ENCODE measurements at places on chromosomes 3 and 15.

- H3K36me3 ChIP-seq = no peaks in the 10 kb centered on the region
- H3K27ac ChIP-seq = peak overlapping the region; percentile 43
- no peak for DNase-seq
- H3K4me3 ChIP-seq = no peak overlapping the region
These were observed 17.1 kb upstream of the ABTB1 start for GRCh38 chr3:127655641-127656040.

DNA sequence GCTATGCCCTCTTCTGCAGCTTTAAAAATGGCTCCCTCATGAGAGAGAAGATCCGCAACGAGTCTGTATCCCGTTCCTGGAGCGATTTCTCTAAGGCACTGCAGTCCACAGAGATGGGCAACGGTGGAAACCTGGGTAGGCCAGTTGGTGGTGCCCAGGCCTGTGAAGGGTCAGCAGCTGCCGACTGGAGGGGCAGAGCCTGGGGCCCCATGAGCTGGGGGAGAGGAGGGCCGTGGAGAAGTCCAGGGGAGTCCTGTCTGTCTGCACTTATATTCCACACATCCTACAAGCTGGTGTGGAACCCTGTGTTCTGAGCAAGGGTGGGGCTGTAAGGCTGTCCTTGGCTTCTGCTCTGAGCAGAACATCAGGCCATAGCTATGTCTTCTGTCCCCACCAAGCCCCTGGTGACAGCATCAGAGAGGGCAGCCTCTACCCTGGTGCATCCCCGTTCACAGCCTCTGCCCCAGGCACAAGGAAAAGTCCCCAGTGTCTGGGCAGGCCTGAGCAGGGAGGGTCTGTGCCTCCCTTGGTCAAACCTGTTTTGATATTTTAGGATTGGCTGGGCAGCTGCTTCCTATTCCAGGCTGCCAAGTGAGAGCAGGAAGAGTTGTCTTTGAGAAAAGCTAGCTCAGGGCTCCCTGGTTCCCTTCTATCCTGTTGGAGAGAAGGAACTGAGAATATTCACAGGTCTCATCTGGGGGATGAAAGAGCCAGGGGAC is 29.7 kb downstream of the XYLB start:
- no peak overlapping the region for H3K4me3 ChIP-seq
- H3K27me3 ChIP-seq = no peaks in the 10 kb centered on the region
- no peaks in the 10 kb centered on the region for H3K36me3 ChIP-seq
- no peak overlapping the region for H3K27ac ChIP-seq
- H3K4me1 ChIP-seq = no peaks in the 10 kb centered on the region

DNA sequence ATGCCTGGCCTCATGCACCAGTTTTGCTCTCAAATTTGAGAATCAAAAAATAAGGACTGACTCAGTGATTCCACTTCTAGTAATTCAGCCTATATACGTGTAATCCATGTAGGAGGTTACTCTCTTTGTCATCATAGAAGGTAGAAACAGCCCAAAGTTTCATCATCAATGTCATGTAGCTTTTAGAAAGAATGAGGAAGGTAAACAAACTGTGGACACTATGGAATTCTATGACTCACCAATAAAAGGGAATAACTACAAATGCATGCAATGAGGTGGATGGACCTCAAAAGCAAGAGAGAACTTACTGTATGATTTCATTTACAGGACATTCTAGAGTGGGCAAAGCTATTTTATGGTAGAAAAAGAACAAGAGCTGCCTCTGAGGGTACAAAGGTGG is 93.2 kb upstream of the LRIG1 start:
- H3K4me3 ChIP-seq = no peak overlapping the region
- H3K27ac ChIP-seq = no peak overlapping the region
- no peaks in the 10 kb centered on the region for H3K27me3 ChIP-seq
- H3K36me3 ChIP-seq = no peaks in the 10 kb centered on the region

GRCh38 chr3:178810181-178810580 is 261.4 kb downstream of the ZMAT3 start:
- no peak overlapping the region for H3K27ac ChIP-seq
- H3K27me3 ChIP-seq = no peaks in the 10 kb centered on the region
- no peak for DNase-seq
- H3K36me3 ChIP-seq = no peaks in the 10 kb centered on the region
- H3K4me1 ChIP-seq = no peaks in the 10 kb centered on the region

- H3K4me1 ChIP-seq = peaks cover 21% of the 10 kb centered on the region
- peak overlapping the region; percentile 92 for H3K4me3 ChIP-seq
- H3K27me3 ChIP-seq = no peaks in the 10 kb centered on the region
These were observed 402.4 kb downstream of the SHQ1 start for GRCh38 chr3:72445827-72446217.

GRCh38 chr15:39919748-39920509 is at the start of gene GPR176:
GPR176 (minus strand) TSS chr15:39920266; CDS start chr15:39920026, 240 bp downstream.
- peak within 1 kb of the TSS; percentile 84 for H3K27ac ChIP-seq
- no peaks in the 10 kb centered on the region for H3K36me3 ChIP-seq
- peak; percentile 69 for DNase-seq
- H3K4me3 ChIP-seq = peak within 1 kb of the TSS; percentile 79
- H3K27me3 ChIP-seq = no peaks in the 10 kb centered on the region

- peak overlapping the region; percentile 58 for H3K27ac ChIP-seq
- no peaks in the 10 kb centered on the region for H3K27me3 ChIP-seq
- DNase-seq = no peak
- H3K4me3 ChIP-seq = no peak overlapping the region
These were observed 71.7 kb upstream of the ABHD2 start for GRCh38 chr15:89016549-89017041.

GRCh38 chr3:36688815-36689214 is 75.5 kb downstream of the DCLK3 start:
- no peak for DNase-seq
- H3K36me3 ChIP-seq = no peaks in the 10 kb centered on the region
- H3K27ac ChIP-seq = no peak overlapping the region
- H3K4me1 ChIP-seq = no peaks in the 10 kb centered on the region

GRCh38 chr3:17360991-17361390 is 381.4 kb downstream of the TBC1D5 start:
- no peaks in the 10 kb centered on the region for H3K4me1 ChIP-seq
- H3K4me3 ChIP-seq = no peak overlapping the region
- DNase-seq = no peak
- no peak overlapping the region for H3K27ac ChIP-seq
- H3K36me3 ChIP-seq = no peaks in the 10 kb centered on the region

- no peaks in the 10 kb centered on the region for H3K27me3 ChIP-seq
- no peaks in the 10 kb centered on the region for H3K4me1 ChIP-seq
- no peak for DNase-seq
- H3K36me3 ChIP-seq = no peaks in the 10 kb centered on the region
These were observed 524.9 kb downstream of the NTRK3 start for GRCh38 chr15:87731630-87732029.

- DNase-seq = no peak
- no peaks in the 10 kb centered on the region for H3K36me3 ChIP-seq
- no peaks in the 10 kb centered on the region for H3K27me3 ChIP-seq
- H3K4me1 ChIP-seq = no peaks in the 10 kb centered on the region
These were observed 622.2 kb downstream of the ZPLD1 start for GRCh38 chr3:103057003-103057402.

DNA sequence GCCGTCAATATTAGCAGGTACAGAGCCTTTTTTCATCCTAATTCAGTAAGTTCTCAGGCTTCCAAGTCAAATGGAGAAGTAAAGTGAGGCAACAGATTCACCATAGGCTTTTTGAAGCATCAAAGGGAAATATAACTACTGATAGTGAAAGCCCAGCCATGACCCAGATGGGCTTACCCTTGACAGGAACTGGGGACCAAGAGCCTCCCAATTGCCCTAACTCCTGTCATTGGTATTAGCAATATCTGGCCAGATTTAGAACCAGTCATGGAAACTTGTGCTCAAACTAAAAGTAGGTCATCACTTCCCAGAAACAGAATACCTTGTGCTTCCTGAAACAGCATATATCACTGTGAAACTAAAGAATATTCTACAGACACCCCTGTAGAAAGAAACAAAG is 33.0 kb downstream of the NME9 start:
- DNase-seq = no peak
- H3K4me1 ChIP-seq = no peaks in the 10 kb centered on the region
- H3K4me3 ChIP-seq = no peak overlapping the region
- H3K36me3 ChIP-seq = peaks cover 19% of the 10 kb centered on the region
- no peak overlapping the region for H3K27ac ChIP-seq

DNA sequence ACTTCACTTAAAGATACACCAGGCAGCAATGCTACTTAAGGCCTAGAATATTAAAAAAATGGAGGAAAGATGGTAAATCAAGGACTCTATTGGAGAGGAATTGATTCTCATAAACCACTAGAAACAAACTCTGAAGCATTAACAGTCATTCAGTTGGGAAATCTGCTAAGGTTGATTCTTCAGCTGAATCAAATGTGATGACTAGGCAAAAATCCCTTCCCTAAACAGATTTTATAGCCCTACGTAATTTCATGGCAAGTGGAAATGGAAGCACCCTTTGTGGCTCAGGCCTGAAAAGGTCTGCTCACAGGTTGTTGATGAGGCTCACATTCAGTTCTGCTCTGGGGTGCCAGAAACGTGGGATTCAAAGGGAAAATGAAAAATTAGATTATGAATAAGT is 38.8 kb upstream of the ARL14 start:
- H3K27ac ChIP-seq = no peak overlapping the region
- H3K36me3 ChIP-seq = no peaks in the 10 kb centered on the region
- no peaks in the 10 kb centered on the region for H3K4me1 ChIP-seq
- no peak overlapping the region for H3K4me3 ChIP-seq
- no peak for DNase-seq

- no peak overlapping the region for H3K4me3 ChIP-seq
- no peak overlapping the region for H3K27ac ChIP-seq
- H3K27me3 ChIP-seq = no peaks in the 10 kb centered on the region
- no peaks in the 10 kb centered on the region for H3K36me3 ChIP-seq
- H3K4me1 ChIP-seq = no peaks in the 10 kb centered on the region
These were observed 295.0 kb upstream of the RORA start for GRCh38 chr15:61524086-61524485.

DNA sequence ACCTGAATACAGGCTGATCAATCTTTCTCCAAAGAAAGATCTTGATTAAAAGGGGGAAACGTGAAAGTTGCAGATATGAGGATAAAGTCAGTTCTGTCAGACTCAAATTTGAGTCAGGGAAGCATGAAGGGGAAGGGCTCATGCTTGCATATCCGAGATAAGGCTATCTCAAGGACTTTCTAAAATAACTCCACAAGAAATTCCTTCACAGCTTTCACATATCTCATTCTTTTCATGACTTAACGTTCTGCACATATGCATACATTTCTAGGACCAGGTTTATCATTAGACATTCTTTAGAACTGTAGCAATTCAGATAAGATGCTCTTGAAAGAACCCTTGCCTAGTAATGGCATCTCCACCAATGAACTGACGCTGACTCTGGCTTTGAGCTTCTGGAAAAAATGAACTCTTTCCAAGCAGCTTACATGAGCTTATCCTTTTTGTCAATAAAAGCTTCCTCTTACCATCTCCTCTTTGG is 15.9 kb downstream of the SH3GL3 start:
- H3K36me3 ChIP-seq = no peaks in the 10 kb centered on the region
- H3K27me3 ChIP-seq = no peaks in the 10 kb centered on the region
- no peak overlapping the region for H3K4me3 ChIP-seq
- H3K4me1 ChIP-seq = no peaks in the 10 kb centered on the region

- no peak for DNase-seq
- no peaks in the 10 kb centered on the region for H3K27me3 ChIP-seq
- H3K27ac ChIP-seq = no peak overlapping the region
These were observed 447.3 kb upstream of the ARHGEF26 start for GRCh38 chr3:153673853-153674252.

DNA sequence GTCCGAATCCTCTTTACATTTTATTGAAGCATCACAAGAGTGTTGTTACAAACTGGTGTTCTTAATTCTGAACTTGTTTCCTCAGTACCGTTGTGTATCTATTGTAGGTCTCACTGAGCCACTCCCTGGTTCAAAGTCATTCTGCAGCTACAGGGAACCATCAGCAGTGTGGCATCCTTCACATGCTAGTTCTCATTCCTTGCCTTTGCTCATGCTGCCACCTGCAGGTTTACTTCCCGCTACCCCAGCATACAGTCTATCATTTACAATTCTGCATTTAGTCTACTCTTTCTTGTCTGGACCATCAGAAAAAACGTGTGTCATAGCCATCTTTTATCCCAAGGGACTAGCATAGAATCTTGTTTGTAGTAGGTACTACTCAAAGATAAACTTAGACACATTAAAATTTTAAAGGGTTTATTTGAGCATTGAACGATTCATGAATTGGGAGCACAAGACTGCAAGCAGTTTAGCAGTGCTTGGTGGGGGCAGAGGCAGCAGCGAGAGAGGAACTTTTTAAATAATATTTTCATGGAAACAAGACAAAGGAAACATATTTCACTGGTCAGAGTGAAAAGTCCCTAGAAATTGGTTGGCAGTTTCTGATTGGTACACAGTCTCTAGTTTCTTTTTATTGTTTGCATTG is 402.1 kb downstream of the CADM2 start:
- H3K36me3 ChIP-seq = no peaks in the 10 kb centered on the region
- DNase-seq = no peak
- H3K4me3 ChIP-seq = no peak overlapping the region
- no peaks in the 10 kb centered on the region for H3K27me3 ChIP-seq

DNA sequence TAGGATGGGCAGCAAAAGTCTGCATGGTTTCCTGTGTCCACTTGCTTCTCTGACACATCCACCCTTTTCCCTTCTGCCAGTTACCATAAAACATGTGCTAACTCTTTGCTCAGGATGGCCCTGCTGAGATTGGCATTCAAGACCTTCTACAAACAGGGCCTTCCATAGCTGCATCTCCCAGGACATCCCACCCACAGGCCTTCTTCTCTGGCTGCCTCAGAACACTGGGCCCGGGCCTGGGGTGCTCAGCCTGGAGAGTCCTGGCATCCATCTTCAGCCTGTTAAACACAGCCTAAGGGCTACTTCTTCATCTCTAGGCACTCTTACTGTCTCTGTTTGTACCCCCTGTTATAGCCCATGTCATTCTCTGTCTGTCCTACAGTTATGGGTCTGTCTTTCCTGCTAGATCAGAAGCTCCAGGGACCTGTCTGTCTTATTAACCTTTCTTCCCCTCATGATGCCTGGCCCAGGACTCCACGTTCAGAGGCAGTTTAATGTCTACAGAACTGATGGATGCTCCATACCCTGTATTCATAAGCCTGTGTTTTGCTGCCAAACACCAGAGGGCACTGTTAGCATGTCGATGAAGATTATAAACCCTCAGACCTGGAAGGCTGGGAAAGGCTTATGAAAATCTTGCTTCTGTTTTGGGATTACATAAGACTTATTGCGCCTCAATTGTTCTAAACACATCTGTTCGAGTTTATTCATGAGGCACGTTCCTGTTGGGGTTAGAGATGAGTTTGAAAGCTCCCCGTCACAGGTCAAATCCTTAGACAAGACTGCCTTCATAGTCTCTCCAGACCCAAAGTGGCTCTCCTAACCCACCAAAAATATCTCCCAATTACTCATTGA is 16.5 kb downstream of the SEMA3G start:
- peak; percentile 76 for DNase-seq
- no peaks in the 10 kb centered on the region for H3K27me3 ChIP-seq
- H3K4me3 ChIP-seq = no peak overlapping the region
- peaks cover 4% of the 10 kb centered on the region for H3K4me1 ChIP-seq

- H3K4me3 ChIP-seq = no peak overlapping the region
- H3K36me3 ChIP-seq = peaks cover 20% of the 10 kb centered on the region
- no peak for DNase-seq
- H3K27me3 ChIP-seq = no peaks in the 10 kb centered on the region
- no peaks in the 10 kb centered on the region for H3K4me1 ChIP-seq
These were observed 54.1 kb upstream of the PPIB start for GRCh38 chr15:64216730-64217428.

- no peak overlapping the region for H3K27ac ChIP-seq
- H3K36me3 ChIP-seq = no peaks in the 10 kb centered on the region
- H3K4me1 ChIP-seq = peaks cover 13% of the 10 kb centered on the region
- H3K27me3 ChIP-seq = no peaks in the 10 kb centered on the region
- H3K4me3 ChIP-seq = no peak overlapping the region
- DNase-seq = no peak
These were observed 43.8 kb downstream of the GAP43 start for GRCh38 chr3:115666920-115667737.
